ENCODE measurements at places on chromosomes 16 and 17.

GRCh38 chr16:13262270-13263090, 361.1 kb downstream of the SHISA9 start:
- DNase-seq: no peak

DNA sequence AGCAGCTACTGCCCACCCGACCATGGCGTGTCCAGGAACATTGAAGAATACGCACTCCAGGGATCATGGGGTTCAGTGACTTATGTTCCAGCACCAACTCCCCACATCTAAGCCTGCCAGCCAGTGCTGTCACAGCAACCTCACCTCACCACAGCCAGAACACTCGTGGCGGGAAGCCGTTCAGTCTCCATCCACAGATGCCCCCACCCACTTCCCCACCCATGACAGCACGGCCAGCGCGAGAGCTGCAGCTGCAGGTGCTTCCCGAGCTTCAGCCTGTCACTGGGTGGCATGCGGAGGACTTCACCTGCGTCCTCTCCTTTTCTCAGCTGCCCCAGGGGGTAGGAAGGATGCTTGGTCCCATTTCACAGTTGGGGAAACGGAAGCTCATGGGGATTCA, 50.3 kb downstream of the RBFOX3 start:
- DNase-seq: no peak

GRCh38 chr17:33981711-33982601, 273.1 kb upstream of the CCL2 start:
- DNase-seq: no peak

GRCh38 chr16:81994485-81994884, 16.8 kb downstream of the SDR42E1 start:
- no peak for DNase-seq

DNA sequence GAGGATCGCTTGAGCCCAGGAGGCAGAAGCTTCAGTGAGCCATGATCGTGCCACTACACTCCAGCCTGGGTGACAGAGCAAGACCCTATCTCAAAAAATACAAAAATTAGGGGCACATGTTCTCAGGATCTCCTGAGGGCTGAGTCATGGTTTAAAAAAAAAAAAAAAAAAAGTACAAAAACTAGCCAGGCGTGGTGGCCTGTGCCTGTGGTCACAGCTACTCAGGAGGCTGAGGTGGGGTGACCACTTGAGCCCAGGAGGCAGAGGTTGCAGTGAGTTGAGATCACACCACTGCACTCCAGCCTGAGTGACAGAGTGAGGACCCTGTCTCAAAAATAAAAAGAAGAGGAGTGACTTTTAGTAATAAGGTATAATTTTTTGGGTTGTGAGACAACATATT, 16.9 kb downstream of the BLMH start:
- no peak for DNase-seq

DNA sequence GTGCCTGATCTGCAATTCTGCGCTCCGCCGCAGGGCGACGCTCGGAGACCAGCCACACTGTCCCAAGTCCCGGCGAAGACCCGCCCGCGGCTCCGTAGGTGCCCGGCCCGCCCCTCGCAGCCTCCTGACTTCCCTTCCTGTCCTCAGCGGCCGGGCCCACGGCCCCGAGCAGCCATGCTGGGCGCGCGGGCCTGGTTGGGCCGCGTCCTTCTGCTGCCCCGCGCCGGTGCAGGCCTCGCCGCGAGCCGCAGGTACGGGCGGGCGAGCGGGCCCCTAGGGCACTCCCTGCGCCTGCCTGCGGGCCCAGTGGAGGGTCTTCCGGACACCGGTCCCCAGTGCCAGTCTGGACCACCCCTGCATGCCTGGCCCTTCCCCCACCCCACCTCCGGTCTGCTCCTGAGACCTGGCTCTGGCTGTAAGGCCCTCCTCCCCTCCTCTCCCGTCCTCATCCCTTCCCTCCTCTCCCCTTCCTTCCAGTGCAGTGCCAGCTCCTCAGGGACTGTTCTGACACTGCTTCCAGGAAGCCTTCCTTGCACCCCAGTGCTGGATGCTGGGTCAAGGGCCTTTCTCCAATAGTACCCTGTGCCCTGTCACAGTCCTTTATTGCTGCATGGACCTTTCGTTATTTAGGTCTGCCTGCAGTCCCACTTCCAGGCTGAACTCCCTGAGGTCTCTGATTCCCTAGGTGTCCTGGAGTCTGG, at the start of gene SPATA20:
TSS of gene SPATA20 (plus strand) at position 140 of the 701 bp plus-strand sequence. CDS start at position 175, 35 bp downstream.
- peak; percentile 68 for DNase-seq

DNA sequence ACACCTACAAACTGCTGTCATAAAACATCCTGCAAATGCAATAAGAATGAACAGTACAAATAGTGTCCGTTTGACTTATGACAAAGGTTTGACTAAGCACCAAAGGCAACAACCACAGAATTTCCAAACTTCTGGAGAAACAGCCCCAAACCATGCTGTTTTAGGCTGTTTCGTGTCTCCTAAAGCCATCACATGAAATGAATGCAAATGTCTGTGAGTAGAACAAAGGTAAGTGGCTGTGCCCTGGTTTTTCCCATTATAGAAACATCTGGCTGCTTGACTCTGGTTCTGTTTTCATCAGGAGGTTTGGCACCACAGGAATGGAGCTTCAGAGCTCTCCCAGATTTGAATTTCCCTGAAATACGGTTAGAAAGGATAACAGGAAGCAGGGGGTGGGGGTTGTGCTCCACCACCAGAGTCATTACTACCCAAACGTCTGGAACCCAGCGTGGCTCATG, 4.6 kb upstream of the EMP2 start:
- no peak for DNase-seq

GRCh38 chr17:30345527-30346075, 11.7 kb upstream of the TMIGD1 start:
- DNase-seq: no peak
